Upper lobe of right lung (tissue), 1 donor: ENCODE measurements at places on chromosomes 5 and 9. TPM values are rescaled to one million over a fixed set of nuclear protein-coding genes. Genes with fewer than 3 reads are reported as not detected.

GRCh38 chr9:133990366-133991213 lies 1.5 kb downstream of the VAV2 start:
- DNase-seq = no peak

DNA sequence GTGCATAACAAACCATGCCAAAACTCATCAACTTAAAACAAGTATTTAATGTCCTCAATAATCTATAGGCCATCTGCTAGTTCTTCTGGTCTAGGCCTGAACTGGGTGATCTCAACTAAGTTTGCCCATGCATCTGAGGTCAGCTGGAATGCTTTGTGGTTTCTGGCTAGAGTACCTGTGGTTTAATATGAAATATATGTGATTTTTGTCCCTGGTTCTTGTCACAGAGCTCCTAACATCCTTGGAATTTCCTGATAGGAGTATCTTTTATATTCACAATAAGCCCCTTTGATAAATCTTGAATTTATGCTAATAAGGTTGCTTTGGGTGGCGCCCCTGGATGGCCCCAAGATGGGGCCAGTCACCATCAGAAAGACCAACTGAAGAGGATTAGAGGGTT lies 535.9 kb downstream of the DNAH5 start:
- no peak for DNase-seq

GRCh38 chr5:180645274-180646204 lies 3.9 kb downstream of the FLT4 start:
- DNase-seq = peak; percentile 63

DNA sequence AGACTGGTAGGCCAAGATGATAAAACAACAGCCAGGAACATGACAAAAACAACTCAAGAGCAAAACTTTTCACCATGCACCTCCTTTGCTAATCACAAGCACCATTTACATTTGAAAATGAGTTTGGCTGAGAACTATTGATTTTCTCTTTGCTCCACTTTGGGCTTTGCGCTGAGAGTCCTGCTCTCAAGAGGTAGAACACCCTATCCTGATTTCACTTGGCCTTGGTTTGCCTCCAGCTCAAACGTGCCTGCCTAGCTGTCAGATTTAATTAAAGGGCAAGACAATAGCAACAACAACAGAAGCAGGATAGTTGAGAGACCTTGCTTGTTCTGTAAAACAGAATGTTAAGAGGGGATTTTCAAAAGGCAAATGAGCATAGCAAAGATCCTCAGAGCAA lies 128.2 kb upstream of the ASTN2 start:
- DNase-seq = no peak

DNA sequence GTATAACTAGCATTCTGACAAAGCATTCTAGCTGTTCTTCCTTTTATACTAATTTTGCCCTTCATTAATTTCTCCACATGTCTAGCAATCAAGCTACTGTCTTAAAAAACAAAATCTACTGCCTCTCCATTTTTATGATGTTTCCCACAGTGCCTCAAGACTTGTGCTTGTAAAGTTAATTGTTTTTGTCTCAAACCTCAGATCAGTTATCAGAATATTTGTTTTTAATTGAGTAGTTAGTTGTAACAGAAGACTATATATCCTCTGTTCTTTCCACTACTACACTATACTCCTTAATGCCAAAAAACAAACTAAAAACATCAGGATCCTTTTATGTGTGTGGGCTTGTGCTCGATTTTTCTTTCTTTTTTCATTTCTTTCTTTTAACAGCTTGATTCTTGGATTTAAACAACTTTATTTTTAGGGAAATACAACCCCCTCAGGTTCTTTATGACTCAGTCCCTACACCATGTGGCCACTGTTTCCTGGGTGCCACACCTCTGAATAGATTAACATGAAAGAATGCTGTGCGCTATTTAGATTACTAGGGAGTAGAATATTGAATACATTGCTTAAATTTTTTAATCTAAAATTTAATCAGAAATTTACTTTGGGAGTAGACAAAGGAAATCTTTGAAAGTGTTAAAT lies 1.2 kb downstream of the ASPN start:
- no peak for DNase-seq

Gene ADAMTS6
- total RNA-seq = 2.3 TPM

GRCh38 chr5:152701305-152701949 lies 296.3 kb upstream of the NMUR2 start:
- no peak for DNase-seq

GRCh38 chr9:96022445-96023051 lies 147.1 kb downstream of the ERCC6L2 start:
- peak; percentile 86 for DNase-seq

DNA sequence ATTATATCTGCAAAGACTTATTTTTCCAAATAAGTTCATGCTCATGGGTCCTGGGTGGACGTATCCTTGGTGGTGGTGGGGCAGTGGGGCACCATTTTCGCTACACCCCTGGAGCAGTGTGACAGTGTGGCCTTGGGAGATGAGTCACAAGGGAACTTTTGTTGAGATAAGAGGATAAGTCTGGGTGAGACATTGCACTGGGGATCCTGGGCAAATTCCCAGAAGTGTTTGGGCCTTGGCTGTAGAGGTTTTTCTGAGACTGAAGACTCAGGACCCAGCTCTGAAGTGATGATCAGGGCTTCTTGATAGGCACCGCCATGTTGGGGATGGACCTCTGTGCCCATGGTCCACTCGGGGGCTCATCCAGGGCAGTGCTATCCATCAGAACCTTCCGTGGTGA lies 149.4 kb downstream of the MACROH2A1 start:
- DNase-seq = no peak

Gene SPACA9
- 3.3 TPM for total RNA-seq

DNA sequence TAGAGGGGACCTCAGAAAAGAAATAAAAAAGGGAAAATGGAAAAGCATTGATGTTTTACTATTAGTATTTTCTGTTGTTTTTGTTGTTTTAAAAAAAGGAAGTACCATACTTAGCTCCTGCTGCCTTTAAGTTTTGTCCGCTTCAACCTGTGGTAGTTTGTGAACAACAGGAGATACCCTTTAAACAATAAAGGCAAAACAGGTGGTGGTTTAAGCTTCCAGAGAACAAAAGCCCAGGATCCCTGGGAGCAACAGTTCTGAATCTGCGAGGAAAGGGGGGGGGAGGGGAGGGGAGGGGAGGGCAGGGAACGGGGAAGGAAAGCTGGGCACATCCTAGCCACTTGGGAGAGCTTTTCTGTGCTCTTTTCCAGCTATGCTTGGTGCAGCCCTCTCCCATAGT lies 2.1 kb upstream of the PSIP1 start:
- no peak for DNase-seq

Gene ISL1
- total RNA-seq = not detected

DNA sequence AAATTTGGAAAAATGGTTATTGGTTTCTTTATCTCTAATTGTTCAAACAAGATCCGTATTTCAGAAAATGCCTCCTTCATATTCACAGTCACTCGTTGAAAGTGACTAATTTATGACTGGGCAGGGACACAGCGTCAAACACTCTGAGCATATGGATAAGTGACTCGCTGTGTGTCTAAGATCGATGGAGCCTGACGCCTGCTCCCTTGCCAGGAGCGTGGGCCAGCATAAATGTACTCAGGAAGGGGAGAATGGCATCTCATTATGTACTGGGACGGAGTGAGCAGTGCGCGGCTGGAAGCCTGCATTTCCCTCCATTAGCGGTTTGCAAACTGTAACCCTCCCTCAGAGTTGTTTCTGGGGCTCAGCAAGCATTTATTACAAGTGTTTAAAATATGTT lies 79.8 kb upstream of the CAST start:
- no peak for DNase-seq

Gene PITX1
- total RNA-seq = not detected

GRCh38 chr5:142491270-142491669 lies 166.4 kb upstream of the SPRY4 start:
- no peak for DNase-seq

GRCh38 chr9:114388764-114389375 lies 1.1 kb upstream of the AKNA start:
- DNase-seq = no peak

GRCh38 chr9:100884518-100884917 lies 144.0 kb upstream of the PLPPR1 start:
- no peak for DNase-seq

GRCh38 chr5:41908374-41909079 lies 4.4 kb downstream of the RIMOC1 start:
- no peak for DNase-seq

DNA sequence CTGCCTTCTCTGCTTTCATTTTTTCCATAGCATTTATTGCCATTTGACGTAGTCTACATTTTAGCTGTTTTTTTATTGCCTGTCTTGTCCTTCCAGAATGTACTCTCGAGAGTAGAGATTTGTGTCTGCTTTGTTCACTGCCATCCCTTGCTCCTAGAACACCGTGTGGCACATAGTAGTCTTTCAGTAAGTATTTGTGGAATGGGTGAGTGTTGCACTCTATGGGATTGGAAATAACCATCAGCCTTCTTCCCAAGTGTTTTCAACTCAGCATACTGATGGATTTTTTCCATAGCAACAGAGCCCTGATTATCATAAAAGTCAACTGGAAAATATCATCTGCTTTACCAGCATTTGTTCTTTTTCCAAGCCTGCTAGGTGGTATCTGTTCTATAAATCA lies 462.6 kb downstream of the ENC1 start:
- DNase-seq = no peak
